ENCODE measurements at places on chromosomes 1 and 21.

DNA sequence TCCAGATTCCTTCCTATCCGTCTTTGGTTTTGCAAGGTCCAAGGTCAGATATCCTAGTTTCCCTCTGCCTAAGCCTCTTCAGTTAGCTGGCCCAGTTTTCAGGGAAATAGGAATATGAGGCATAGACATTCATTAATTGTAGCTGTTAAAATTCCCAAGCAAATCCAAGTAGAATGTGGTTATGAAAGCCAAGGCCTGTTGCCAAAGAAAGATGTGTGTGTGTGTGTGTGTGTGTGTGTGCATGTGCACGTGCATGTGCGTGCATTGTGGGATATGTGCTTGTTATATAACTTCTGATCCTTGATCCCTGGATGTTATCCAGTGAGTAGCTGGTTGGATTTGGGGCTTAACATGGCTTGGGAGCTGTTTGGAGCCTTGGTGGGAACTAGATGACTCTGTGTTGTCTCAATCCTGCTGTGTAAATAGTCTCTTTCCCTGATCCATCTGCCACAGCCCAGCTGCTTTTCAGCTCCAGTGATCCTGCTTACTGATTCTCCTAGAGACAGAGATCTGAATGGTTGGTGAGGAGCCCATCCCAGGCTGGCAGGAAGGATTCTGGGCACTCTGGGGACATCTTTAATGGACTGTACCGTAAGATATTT lies 70.6 kb upstream of the GCLM start:
- peak; percentile 90 for DNase-seq

DNA sequence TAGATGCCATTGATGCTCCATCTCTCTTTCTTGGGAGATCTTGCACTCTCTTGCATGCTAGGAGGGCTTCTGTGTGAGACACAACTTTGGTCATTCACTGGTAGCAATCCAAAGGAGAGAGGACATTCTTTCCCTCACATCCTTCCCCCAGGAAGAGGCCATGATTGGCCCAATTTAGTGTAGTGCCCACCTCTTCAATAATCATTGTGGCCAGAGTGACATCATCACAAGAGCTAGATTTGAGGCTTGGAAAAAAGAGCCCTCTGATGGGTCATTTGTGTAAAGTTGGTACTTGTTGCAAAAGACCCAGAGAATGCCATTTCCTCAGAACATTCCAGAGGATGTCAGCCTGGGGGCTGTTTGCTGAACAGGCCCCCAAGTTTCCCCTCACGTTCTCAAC lies 30.2 kb downstream of the S100A6 start:
- DNase-seq = peak; percentile 57

GRCh38 chr1:244030481-244031040 lies 20.5 kb upstream of the ZBTB18 start:
- DNase-seq = peak; percentile 30

DNA sequence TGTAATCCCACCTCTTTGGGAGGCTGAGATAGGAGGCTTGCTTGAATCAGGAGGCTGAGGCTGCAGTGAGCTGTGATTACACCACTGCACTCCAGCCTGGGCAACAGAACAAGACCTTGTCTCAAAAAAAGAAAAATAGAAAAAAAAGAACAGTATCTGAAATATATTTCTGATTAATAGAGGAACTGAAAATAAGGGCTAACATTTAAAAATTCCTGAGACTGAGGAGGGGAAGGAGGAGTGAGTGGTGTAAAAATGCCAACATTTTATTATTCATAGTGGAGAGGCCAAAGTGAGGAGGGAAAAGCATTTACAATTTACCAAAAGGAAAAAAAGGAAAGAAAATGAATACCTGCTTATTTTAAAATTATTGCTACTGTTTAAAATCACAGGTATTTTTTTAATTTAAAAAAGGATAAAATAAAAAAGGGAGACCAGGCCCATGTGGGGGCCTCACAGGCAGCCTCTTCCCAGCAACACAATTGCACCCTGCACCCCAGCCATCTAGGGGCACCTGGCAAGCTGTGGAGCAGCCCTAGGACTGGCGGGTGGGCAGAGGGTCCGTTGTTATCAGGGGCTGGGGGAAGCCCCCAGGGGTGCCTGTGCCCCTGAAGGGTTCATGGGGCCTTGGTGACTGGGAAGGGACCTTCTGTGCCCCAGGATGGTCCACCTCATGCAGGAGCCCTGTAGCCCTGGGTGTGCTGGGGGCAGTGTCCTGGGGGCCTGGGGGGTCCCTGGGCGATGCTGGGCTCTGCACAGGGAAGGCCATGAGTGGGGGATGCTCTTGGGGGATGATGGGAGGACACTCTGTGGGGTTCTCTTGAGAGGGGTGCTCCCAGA lies 34.8 kb upstream of the ADARB1 start:
- no peak for DNase-seq

GRCh38 chr1:203589171-203589570 lies 37.5 kb upstream of the ATP2B4 start:
- peak; percentile 54 for DNase-seq

GRCh38 chr1:37480581-37481288 lies 6.4 kb downstream of the ZC3H12A start:
- no peak for DNase-seq

DNA sequence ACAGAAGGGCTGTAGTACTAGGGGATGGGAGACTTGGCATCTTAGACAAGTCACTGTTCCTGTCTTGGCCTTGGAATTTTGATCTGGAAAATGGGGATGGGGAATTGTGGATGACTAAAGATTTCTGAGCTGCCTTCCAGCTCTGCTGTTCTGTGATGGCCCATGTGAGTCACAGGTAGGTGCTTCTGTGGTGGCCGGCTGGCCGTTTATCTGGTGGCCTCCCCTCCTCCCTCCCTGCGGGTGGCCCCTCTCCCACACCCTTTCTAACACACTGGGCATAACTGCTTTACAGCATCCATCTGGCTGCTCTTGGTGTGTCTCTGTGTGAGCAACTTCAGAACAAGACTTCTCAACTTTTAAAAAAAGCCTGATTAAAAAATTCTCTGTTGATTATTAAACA lies 35.9 kb downstream of the KCNA2 start:
- no peak for DNase-seq

GRCh38 chr1:172637522-172637921 lies 21.4 kb upstream of the FASLG start:
- peak; percentile 87 for DNase-seq

All from EH (cell line).